ENCODE measurements at places on chromosomes 4 and X.

DNA sequence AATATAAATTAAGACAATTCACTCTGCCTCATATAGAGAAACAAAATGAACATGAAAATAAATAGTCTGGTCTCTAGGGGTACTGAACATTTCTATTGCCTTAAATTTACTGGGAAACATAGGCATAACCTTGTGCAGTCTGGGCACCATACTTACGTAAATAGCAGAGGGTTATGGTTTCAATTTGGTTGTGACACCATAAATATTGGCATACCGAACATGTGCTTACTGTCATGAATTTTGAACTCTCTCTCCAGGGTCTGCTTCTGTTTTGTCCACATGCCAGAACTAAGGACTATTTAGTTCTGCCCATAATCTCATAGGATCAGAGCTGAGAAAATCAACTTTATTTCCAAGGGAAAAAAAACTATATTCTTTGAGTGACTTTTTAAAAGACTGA, 17.6 kb downstream of the PDGFC start:
- DNase-seq: no peak

DNA sequence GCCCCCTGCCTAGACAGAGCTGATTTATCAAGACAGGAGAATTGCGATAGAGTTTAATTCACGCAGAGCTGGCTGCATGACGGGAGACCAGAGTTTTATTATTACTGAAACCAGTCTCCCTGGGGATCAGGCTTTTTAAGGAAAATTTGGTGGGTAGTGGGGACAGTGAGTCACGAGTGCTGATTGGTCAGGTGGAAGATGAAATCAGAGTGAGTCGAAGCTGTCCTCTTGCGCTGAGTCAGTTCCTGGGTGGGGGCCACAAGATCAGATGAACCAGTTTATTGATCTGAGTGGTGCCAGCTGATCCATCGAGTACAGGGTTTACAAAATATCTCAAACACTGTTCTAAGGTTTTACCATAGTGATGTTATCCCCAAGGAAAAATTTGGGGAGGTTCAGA, 36.6 kb downstream of the MYOZ2 start:
- peak; percentile 14 for DNase-seq

GRCh38 chr4:139247700-139248238, 32.3 kb downstream of the MGARP start:
- no peak for DNase-seq

GRCh38 chrX:17047224-17047623, 100.8 kb downstream of the REPS2 start:
- no peak for DNase-seq

All from activated CD4-positive, alpha-beta T cell treated with anti-CD3 and anti-CD28 coated beads for 48 hours (primary cell).